Esophagus squamous epithelium (tissue), 5 donors: ENCODE measurements at places on chromosomes 2 and 18. TPM values are rescaled to one million over a fixed set of nuclear protein-coding genes. Genes with fewer than 3 reads are reported as not detected.

Gene MAP3K19
- total RNA-seq: not detected

Gene HOXD10
- not detected for total RNA-seq

Gene PLCD4
- total RNA-seq: 3.9 TPM

Gene PDE11A
- total RNA-seq: not detected

Gene MAL
- 1,903 TPM for total RNA-seq

Gene GULP1
- total RNA-seq: 39.3 TPM

Gene NDUFB3
- 63.6 TPM for total RNA-seq

Gene HOXD4
- 2.5 TPM for total RNA-seq

Gene CABYR
- 0.95 TPM for total RNA-seq

Gene DSG4
- total RNA-seq: not detected

Gene C1QL2
- total RNA-seq: not detected

- no peak for DNase-seq
Measured at GRCh38 chr2:108531674-108532055, 2.6 kb upstream of the LIMS1 start.

DNA sequence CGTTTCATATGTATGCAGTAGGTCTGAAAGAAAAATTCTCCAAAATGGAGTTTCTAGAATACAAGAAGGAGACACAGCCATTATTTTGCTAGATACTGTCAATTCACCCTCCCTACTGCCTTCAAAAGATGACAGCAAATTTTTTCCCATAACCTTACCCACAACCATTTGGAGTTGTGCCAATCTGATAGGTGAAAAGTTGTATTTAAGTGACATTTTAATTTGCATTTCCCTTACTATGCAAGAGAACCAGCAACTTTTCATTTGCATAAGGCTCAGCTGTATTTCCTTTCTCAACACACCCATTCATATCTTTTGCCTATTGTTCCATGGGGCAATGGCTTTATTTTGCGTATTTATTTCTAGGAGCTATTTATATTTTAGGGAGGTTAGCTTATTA, 31.4 kb upstream of the IL18RAP start:
- DNase-seq: no peak

DNA sequence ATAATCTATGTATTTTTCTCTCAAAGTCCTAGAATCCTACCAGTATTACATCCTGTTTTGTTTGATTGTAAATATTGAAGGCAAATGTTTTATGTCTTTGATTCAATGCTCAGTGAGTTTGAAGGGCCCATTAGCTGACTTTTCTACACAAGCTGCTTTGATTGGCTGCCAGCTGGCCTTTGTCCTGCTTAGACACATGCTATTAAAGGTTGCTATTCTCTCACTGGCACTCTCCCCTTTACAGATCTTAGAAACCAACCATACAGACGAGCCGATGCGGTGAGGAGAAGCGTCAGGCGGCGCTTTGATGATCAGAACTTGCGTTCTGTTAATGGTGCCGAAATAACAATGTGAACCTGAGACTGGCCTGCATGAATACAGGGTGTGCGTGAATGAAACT, 69.7 kb downstream of the PRPF40A start:
- no peak for DNase-seq

- no peak for DNase-seq
Measured at GRCh38 chr2:88599527-88599926, 27.7 kb downstream of the EIF2AK3 start.

GRCh38 chr2:143575340-143575739, 446.1 kb downstream of the ARHGAP15 start:
- no peak for DNase-seq

GRCh38 chr2:207612714-207613113, 12.5 kb downstream of the METTL21A start:
- no peak for DNase-seq

DNA sequence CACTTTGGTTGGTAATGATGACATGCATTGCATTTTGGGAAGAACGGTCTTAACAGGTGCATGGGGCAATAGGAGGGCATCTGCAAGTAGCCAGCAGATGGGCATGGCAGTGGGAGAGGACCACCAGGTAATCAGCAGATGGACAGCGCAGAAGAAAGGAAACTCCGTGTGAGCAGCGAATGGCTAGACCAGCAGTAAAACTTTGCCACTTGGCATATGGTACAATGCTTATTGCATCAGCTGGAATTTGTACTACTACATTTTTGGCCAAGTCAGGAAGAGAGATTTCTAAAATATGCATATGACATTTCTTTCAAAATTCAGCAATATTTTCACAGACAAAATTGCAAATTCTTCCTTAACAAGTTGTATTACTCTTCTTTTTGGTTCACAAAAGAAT, 768.5 kb downstream of the LRP1B start:
- no peak for DNase-seq

DNA sequence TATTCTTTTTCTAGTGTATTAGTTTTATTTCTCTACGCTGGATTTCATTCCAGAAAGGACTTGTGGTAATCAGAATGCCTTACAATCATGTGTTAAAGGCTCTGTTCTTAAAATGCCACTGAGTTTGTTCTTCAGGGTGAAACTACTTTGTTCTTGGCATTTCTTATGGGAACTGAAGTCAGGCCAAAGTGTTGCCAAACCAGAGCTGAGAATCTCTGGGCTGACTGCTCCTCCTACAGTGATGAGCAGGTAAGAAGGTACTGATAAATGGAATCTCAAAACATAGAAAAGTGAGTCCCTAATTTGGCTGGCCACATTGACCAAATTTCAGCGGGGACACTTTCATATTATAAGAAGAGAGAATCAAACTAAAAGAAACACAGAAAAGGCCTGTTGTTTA, 55.1 kb upstream of the ZNF397 start:
- no peak for DNase-seq

- DNase-seq: no peak
Measured at GRCh38 chr2:162477011-162477410, 133.1 kb downstream of the GCA start.

- DNase-seq: no peak
Measured at GRCh38 chr2:224966613-224967012, 75.7 kb downstream of the DOCK10 start.

- no peak for DNase-seq
Measured at GRCh38 chr18:22935431-22935830, 2.3 kb downstream of the RBBP8 start.

DNA sequence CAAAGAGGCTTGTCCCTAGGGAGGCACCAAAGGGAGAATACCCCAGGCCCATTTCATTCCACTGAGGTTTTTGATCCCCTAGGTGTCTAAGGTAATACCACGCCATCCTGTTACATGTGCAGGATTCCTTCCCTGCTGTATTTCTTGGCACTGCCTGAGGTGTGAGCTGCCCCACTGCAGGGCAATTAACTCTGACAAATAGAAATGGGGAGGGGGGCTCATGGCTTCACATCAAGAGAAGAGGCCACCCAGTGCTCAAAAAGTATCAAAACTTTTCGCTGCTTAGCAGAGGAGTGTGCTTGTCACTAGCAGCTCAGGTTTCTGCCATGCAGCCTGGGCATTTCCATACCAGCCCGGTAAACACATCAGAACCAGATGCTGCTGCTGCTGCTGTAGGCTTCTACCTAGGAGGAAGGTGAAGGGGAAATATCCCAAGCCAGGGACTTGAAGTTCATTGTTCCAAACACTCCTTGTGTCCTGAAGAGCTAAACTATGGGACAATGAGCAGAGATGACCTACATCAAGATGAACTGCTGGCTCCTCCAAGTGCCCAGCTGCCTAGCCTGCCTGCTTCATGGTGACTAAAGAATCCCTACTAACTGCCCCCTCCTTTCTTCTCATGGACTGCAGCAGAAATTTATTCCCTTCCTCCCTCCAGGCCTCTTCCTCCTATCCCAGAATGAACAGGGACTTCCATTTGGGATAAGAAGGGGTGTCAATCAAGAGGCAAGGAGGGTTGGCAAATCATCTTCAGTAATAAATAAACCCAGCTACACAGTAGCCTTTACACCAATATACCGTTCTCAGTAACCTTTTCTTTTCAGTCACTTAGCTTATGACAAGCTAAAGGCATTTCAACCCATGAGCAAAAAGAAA, 16.4 kb downstream of the POU3F3 start:
- DNase-seq: no peak

DNA sequence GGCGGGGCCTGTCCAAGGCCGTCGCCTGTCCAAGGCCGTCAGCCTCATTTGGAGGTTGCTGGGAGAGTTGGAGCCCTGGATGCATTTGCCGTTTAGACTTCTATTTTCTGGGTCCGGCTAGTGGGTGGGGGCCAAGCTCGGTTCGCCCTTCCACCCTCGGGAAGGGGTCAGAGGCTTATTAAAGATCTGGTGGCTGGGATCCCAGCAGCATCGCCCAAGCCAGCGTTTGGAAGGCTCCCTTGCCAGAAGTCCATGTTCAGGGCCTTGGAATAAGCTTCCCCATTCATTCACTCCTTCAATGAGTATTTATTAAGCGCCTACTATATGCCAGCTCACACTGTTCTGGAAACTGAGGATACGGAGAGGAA, 516 bp upstream of the DOCK10 start:
- no peak for DNase-seq

GRCh38 chr2:192029089-192029488, 165.6 kb downstream of the TMEFF2 start:
- DNase-seq: no peak

GRCh38 chr2:1602278-1603010, 141.9 kb downstream of the PXDN start:
- DNase-seq: no peak

DNA sequence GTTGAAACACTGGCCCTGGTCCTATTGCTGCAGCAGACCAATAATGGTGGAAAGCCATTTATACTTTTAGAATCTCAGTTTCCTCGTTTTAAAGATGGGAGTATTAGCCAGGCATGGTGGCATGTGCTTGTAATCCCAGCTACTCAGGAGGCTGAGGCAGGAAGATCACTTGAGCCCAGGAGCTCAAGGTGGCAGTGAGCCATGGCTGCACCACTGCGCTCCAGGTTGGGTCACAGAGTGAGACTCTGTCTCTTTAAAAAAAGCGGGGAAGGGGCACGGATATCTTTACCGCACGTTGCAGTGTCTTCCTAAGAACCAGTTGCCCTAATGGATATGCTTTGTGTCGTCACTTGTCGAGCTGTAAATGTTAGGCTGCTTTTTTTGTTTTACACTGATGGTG, 8.3 kb downstream of the MTCL1 start:
- DNase-seq: no peak

DNA sequence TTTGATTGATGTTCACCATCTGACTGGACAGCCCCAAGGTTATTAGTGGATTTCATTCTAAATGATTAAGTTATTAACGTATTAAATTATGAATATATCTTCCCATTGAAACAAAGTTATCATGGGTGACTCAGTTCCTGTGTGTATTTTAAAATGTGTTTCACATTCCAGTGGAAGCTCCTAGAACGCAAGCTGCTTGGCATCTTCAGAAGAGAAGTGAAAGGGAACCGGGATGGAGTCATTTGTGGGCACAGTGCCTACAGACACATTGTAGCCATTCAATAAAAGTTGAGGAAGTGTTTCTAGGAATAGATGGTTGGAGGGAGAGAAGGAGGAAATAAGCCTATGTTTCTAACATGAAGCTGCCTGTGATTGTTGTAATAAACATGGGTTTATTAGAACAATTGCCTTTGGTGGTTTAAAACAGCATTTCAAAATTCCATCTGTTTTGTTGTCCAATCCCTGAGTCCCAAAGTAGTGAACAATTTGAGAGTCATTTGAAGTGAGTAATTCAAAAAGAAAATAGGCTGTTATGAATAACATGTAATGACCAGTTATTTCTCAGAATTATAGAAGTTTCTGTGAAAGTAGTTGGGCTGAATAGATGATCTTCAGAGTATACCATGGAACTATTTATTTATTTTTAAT, 143.5 kb downstream of the PKP4 start:
- no peak for DNase-seq

GRCh38 chr2:27776097-27776496, 4.6 kb downstream of the MRPL33 start:
- DNase-seq: no peak

- DNase-seq: no peak
Measured at GRCh38 chr2:205582366-205582765, 99.9 kb upstream of the NRP2 start.

DNA sequence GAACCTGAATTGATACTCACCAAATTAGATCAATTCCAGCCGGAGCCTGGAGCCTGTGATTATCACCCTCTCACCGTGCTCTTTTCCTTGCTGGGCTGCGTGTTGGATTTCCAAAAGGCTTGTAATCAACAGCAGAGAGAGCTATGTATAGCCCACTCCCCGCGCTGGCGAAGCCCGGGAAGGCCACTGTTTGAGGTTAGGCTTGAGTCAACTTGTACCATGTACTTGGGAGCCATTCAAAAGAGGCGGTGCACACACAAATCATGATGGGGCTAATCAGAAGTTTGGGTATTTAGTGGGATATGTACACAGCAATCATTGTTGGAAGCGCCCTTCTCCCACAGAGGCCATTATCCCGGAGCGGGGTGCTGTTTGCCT, 151.6 kb downstream of the GLI2 start:
- no peak for DNase-seq

DNA sequence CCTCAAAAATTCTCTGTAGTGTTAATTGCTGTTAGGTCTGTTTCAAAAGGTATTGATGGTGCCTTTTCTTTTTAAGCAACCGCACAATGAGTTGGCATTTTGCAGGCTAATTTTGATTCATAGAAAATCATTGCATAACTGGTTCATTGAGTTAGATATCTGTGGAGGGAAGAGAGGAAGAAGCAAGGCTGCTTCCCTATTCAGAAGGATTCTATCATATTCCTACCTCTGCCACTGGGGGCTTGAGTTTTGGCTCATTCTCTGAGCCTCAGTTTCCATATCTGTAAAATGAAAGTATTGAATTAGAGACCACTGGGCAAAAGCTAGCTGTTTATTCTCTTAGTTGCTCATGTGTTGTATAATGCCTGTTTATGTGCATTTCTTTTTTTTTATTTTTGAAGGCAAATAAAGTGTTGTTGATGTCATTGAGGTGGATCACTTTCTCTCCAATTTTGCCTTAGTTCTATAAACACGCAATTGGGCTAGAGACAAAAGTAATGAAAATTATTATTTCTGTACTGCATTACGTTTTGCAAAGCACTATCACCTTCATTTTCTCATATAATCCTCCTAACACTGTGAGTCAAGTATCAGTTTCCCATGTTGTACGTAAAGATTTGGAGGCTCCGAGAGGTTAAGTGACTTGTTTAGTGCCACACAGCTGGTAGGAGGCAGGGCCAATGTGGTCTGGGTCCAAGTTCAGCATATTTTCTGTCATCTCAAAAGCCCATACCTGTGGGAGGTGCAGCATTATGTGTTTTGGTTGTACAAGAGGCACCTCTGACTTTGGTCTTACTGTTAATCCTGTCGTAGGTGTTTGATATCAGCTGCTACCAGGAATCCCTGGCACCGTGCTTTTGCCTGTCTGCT, 5.9 kb downstream of the TRIB2 start:
- no peak for DNase-seq

- DNase-seq: no peak
Measured at GRCh38 chr2:120013597-120014223, 833 bp downstream of the EPB41L5 start.

DNA sequence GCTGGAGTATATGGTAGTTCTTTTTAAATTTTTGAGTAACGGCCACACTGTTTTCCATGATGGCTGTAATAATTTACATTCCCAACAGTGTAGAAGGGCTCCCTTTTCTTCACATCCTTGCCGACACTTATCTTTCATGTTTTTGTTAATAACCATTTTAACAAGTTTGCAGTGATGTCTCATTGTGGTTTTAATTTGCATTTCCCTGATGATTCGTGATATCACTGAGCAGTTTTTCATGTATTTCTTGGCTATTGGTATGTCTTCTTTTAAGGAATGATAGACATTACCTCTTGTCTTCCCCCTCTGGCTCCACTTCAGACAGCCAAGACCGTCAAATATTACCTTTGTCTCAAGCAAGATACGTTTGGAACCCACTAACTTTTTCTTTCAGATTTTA, 371.1 kb upstream of the NRP2 start:
- DNase-seq: no peak
